ENCODE measurements at places on chromosomes 4 and X.

DNA sequence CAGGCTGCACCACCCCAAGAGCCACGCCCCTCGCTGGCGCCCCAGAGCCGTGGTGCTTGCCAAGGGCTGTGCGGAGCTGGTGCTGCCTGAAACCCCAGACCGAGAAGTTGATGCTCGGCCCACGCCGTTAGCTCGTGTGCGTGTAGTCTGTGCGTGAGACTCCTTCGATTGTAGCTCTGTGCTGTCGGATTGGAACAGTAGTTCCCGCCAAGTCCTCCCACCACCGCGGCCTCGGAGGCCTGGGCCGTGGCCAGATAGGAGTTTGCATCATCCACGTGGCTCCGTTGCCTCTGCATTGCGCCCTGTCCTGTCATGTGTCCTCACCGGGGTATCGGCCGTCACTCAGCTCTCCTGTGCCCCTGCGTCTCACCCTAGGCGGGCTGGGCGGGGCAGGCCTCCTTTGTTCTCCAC, 24.2 kb downstream of the TNIP2 start:
- DNase-seq = no peak

DNA sequence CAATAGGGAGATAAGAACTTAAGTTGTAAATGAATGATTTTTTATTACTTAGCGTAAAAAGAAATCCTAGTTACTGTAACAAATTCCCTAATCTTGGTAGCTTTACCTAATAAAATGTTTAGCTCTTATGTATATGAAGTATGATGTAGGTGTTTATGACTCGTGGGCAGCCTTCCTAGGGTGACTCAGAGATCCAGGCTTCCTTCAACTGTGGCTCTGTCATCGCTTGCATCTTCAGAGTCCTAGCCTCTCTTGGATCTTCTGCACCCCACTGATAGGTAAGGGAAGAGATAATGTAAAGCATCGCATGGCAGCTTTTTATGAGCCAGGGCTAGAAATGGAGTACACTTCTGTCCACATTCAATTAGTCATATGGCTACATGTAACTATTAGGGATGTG, 165.6 kb upstream of the GLRA2 start:
- no peak for DNase-seq

GRCh38 chr4:7679406-7680040, 244.8 kb upstream of the PSAPL1 start:
- DNase-seq = no peak

GRCh38 chr4:47788126-47788525, 49.7 kb downstream of the CORIN start:
- DNase-seq = no peak

DNA sequence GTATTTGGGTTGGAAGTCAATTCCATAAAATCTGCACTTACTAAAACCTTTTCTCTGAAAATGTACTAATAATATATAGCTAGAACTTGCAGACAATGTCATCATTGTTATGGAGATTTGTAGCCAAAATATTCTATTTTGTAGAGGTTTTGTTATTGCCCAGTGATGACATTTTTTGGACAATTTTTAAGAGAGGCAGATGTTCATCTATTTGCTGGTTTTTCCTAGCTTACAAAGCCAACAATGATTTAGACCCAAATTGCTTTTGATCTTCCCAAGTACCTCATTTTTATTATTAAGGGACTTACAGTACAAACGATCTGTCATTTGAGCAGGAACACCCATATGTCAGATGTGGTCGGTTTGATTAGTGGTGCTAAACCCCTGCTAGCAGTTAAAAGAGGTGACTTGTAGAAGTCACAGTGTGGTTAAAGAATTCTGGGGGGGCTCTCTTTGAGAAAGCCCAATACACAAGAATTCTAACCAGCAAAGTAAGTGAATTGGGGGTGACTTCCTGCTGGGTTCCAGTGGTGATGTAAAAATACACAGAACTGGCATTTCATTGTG, 136.2 kb downstream of the KIT start:
- DNase-seq = no peak

GRCh38 chr4:133130171-133130570, 18.9 kb upstream of the PCDH10 start:
- DNase-seq = no peak

GRCh38 chr4:26467724-26468123, 22.6 kb downstream of the CCKAR start:
- no peak for DNase-seq

DNA sequence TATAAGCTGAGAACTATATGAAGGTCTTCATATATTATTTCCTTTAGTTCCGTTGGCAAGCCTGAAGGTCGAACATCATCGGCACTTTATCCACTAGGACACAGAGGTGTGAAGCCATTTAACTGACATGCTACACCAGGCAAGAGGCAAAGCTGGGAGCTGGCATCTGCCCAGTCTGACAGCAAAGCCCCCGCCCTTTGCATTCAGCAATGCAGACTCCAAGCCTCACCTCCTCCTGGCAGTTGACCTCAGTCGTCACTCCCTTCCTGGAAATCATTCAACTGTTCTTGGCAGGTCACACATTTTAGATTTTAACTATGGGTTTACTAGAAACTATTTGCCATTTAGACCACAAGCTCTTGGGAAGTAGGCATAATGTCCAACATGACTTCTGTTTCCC, 135.8 kb upstream of the FRG1 start:
- no peak for DNase-seq
